HCEC 1CT (cell line): ENCODE measurements at places on chromosomes 12 and 14.

- DNase-seq, result no peak
Measured at GRCh38 chr12:48985475-48985897, 7.4 kb downstream of the WNT1 start.

DNA sequence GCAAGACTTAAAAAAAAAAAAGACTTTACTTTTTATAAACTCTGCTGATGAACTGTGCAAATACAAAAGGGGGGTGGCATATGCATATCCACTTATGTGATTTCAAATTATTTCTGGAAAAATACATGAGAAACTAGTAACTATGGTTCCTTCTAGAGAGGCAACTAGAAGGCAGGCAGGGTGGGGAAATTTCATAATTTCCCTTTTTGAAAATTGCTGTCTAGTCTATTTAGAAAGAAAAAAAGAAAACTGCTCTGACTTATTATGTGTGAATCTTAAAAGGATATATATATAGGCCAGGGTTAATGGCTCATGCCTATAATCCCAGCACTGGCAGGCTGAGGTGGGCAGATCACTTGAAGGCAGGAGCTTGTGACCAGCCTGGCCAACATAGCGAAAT is 42.3 kb downstream of the ANAPC7 start:
- no peak for DNase-seq

DNA sequence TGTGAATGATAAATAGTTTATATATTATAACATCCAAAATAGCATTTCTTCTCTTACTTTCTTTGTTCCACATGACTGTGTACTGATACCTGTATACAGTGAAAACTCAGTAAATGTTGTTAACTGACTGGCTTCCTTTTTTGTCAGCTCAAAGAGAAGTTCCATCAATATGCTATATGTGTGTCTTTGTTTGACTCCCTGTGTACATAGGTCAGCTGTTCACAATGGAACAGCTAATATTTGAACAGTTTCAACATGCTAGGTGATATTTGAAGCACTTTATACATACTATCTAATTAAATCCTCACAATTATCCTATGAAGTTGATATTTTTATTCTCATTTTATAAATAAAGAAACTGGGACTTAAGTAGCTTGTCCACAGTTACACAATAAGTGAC is 15.3 kb upstream of the KICS2 start:
- no peak for DNase-seq

DNA sequence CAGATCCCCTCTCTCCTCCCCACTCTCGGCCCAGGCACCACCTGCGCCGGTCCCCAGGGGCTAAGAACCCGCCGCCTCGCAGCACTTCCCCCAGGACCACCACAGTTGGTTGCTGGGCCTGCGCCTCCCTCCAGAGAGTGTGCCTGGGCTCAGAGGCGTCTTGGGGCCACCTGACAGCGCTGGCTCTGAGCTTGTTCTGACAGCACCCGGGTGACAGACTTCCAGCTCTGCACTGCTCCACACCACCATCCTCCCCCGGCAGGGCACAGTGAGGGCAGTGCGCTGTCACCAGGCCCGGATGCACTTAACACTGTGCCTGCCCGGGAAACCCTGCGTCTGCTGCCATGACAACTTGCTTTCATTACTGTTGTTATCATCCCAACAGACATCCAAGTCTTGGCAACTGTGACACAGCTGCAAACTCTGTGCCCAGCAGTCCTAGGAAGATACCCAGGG is 6.6 kb downstream of the BRF1 start:
- no peak for DNase-seq

- peak; percentile 34 for DNase-seq
Measured at GRCh38 chr14:68789821-68790643, 2.8 kb downstream of the ZFP36L1 start.

- DNase-seq, result no peak
Measured at GRCh38 chr12:125053821-125054220, 11.4 kb upstream of the AACS start.

- DNase-seq, result no peak
Measured at GRCh38 chr12:286531-287300, 24.1 kb upstream of the SLC6A13 start.

- DNase-seq, result no peak
Measured at GRCh38 chr12:98058838-98059237, 456.6 kb upstream of the TMPO start.

DNA sequence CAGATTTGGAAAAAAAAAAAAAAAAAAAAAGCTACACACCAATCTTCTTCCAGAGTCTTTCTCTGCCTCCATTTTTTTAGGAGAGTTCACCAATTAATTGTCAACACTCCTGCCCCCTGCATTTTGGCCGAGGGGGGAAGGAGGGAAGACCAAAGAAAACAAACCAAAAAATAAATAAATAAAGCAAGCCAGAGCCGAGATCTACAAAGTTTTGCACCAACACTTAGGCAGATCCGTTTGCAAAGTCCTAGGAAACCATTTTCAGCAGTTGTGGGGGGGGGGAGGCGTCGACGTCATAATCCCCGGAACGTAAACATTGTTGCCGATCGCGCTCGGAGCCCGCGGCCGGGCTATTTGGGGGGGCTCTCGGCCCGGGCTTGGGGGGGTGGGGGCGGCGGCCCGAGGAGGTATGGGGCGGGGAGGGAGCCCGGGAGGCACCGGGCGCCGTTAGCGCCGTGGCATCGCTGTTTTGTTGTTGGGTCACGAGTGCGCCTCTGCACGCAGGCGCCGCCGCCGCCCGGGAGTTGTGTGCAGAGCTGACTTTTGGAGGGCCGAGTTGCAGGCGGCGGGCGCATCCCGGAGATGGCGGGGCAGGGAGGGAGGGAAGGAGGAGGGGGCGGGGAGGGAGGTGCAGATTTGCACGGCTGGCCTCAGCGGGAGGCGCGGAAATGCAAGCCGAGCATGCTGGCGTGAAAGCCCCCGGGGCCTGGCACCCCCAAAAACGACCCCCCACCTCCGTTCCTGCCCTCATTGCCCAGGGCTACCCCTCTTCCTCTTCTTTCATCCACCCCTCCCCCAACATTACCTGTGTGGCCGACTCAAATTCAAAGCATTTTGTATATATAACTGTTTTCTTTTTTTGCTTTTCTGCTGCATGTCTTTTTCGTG is 598 bp downstream of the KDM2B start:
- DNase-seq, result peak; percentile 75

DNA sequence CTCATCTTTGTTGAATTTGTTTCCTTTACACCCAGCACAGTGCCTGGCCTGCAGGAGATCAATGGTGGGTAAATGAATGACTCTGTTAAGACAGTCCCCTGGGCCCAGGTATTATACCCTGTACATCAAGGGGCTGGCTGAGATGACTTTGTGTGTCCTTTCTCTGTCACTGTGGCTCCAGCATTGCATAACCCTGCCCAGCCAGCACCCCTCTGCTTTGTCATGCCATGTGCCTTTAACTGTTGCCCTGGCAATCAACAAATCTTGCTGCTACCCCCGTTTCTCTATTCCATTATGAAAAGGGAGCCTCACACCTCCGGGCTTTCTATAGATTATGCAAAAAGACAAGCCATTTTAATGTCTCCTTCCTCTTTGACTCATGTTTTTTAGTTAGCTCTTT is 7.6 kb upstream of the FLVCR2 start:
- DNase-seq, result no peak

DNA sequence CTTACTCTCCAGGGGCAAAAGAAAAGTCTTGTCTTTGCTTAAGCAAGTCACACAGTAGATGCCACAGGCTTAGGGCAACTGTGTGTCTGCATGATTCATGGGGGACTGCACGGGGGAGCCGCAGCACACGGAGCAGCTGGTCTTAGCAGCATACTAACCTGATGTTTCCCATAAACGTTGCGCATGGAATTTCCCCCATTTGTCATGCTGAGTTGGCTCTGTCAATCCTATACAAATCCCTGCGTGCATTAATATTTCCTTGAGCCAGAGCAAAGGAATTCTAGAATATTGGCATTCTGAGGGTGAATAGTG is 71.2 kb downstream of the SAMD4A start:
- DNase-seq, result peak; percentile 91

DNA sequence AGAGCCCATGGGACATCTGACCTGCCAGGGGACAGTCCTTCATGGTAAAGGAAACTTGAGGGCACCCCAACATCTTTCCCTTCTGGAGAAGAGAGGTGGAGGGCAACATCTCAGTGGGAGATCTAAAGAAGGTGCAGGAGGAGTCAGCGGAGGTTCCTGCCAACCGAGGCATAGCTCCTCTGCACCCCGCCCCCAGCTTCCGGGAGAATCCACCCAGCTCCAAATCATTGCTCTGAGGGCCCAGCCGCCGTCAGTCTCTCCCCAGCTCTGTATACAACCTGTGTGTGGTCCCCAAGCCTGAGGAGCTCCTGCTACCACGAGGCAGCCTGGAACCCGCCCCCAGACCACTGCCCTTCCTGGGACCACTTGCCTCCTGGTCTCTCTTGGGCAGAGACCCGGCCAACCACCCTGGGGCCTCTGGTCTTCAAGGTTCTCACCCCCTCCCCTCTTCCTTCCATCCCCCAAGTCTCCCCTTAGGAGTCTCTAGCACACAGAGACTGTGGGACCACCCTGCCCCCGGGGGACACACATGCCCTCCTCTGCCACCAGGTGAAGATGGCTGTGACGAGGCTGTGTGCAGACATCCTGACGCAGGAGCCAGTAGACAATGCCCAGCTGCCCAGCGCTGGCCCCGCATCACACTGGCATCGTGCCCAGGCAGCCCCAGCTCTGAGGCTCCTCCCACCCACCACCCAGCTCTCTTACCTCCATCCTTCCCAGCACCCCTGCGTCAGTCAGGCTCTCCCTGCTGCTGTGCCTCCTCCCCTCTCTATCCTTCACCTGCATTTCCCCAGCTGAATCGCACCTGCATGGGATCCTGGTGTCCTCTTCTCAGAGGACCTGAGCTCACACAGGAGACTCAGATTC is 13.0 kb upstream of the NUDT14 start:
- DNase-seq, result no peak

- DNase-seq, result peak; percentile 43
Measured at GRCh38 chr14:79413734-79414428, 797.4 kb downstream of the DIO2 start.
